Activated CD8-positive, alpha-beta T cell treated with anti-CD3 and anti-CD28 coated beads for 36 hours (primary cell): ENCODE measurements at places on chromosomes 2 and 18. TPM values are rescaled to one million over a fixed set of nuclear protein-coding genes. Genes with fewer than 3 reads are reported as not detected.

Gene ETAA1
- total RNA-seq: 13.5 TPM

Gene PPP1R1C
- not detected for total RNA-seq

Gene EIF2B4
- 30.4 TPM for total RNA-seq

Gene UPP2
- not detected for total RNA-seq

Gene RHOB
- total RNA-seq: 14.2 TPM

Gene CKAP2L
- total RNA-seq: 30.5 TPM

Gene CHRND
- total RNA-seq: not detected

Gene FBXO41
- total RNA-seq: 42.0 TPM

GRCh38 chr2:230864605-230865306 is at the start of gene ITM2C:
Gene ITM2C (plus strand): TSS chr2:230864942. CDS start chr2:230865026, 84 bp downstream.
- peak; percentile 82 for DNase-seq

GRCh38 chr2:232529806-232530547 is 4.0 kb downstream of the CHRND start:
- DNase-seq: no peak

DNA sequence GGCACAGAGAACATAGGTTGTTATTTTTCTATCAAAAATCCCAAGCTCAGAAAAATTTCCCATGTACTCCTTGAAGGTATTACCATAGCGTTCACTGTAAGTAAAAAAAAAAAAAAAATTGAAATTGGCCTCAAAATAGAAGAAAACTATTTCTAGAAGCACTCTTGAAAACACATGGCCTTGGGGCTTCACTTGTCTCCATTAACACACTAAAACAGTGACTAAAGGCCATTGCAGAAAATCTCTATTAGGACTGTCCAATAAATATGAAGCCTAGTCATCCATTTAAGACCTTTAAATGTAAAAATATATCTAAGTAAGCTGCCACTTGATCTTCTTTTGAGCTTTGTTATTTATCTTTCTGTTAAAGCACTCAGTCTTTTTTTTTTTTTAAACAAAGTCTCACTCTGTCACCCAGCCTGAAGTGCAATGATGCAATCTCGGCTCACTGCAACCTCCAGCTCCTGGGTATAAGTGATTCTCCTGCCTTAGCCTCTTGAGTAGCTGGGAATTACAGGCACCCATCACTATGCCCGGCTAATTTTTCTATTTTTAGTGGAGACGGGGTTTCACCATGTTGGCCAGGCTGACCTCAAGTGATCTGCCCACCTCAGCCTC is 35.8 kb downstream of the CCDC68 start:
- DNase-seq: no peak

DNA sequence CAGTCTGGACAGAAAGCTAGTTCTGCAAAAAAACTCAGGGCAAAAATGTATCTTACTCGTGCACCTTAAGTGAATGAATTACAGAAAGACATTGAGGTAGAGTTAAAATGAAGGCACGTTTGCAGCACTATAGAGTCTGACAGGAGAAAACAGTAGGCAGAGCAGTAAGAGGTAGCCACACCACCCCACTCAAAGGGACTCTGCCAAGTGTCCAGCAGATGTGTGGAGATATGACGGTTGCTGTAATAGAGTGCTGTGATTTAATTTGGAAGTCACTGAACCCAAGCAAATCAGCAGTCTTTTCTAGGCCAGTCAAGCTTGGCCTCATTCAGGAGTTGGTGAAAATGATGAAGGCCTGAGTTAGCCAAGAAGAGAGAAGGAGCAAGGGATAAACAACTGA is 464.4 kb downstream of the PTPRM start:
- DNase-seq: no peak

DNA sequence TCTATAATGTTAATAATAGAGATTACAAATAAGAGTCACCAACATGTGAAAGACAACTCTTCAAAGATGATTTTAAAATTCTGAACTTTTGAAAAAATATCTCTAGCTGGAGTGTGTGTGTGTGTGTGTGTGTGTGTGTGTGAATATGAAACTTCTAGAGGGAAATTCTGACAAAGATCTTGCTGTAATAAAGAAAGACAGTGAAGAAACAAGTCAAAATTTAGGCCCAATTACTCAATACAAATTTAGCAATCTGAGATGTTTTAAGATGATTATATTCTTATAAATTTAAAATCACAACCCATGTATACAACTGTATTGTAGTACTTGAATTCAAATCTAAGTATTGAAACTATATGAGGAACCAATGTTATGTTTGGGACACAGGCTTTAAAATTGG is 57.2 kb upstream of the UGP2 start:
- no peak for DNase-seq

GRCh38 chr2:67213677-67214402 is 183.3 kb upstream of the ETAA1 start:
- no peak for DNase-seq

DNA sequence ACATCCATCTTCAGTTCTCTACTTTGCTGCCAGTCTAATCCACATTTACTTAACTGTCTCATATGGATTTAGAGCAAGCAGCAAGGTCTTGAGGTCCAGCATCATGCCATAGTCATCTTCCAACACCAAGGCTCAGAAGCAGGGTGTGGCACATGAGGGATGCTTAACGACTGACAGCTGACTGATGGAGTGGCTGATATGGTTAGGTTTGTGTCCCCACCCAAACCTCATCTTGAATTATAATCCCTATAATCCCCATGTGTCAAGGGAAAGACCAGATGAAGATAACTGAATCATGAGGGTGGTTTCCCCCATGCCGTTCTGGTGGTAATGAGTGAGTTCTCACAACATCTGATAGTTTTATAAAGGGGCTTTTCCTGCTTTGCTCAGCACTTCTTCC is 257.3 kb downstream of the NBAS start:
- no peak for DNase-seq

GRCh38 chr2:17540093-17540812 is at the start of gene VSNL1:
Gene VSNL1 (plus strand): TSS chr2:17540696. CDS start chr2:17592075, 51,379 bp downstream.
- DNase-seq: no peak

- no peak for DNase-seq
Measured at GRCh38 chr2:182456784-182457183, 29.9 kb upstream of the PDE1A start.

DNA sequence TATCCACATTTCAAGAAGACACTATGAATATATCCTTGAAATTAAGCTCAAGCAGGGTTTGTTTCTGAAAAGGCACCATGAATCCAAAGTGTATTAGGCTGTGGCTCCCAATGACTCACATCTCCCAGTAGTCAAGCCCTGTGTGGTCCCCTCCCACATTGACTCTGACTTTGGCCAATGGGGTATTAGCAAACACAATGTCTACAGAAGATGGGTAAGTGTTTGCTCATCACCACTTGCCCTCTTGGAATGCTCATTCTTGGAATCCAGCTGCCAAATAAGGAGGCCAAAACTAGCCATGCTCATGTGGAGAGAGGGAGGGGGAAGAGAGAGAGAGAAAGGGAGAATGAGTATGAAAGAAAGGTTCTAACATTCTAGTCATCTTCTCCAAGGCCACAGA is 490.0 kb downstream of the TXNL1 start:
- peak; percentile 12 for DNase-seq

DNA sequence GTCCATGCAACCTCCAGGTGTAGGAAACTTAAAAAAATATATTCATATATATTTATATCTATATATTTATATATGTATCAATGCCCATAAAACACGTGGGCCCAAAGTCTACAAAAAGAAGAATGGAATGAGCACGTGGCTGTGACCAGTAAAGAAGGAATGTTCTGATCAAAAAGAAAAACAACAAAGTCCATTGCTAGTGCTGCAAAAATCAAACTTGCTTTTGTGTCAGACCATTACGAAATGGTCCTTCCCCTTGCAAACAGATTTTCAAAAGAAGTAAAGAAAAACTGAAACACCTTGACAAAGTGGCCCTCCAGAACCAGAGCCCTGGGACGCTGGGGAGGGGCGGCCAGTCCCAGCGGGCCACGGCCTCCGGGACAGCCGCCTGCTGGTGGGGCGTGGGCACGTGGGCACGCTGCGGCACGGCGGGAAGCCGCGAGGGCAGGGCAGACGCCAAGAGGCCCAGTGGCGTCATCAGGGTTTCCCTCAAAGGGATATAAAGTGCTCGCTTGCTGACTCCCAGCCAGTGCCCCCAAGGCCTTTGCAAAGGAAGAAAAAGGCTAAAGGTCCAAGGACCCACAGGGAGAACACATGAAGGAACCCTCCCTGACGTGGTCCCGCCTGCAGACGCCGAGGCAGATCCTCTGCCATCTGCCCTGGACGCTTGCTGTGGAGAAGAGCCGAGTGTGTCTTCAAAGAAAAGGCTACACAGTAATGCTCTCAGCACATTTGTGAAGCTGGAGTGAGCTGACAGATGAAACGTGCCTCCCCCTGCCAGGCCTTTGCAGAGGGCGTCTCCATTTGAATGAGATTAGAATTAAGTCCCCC is 201.8 kb downstream of the TWIST2 start:
- DNase-seq: no peak

- no peak for DNase-seq
Measured at GRCh38 chr2:42788882-42789281, 3.5 kb downstream of the HAAO start.

DNA sequence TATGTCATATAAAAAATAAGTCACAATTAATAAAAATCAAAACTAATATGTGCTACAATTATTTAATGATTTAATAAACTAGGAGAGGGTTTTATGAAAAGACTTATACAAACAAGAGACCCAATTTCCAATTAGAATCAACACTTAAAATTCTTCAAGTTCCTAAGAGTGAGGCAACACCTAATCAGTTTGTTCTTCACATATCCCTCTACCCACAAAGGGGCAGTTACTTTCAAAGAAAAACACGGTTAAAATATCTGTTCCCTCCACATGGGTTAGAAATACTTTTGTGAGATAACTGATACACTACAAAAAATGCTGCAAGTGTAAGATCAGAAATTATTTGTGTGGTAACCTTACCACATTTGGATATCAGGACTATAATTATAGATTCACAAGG is 357.0 kb downstream of the ERBB4 start:
- no peak for DNase-seq

GRCh38 chr18:48110797-48111196 is 180.3 kb upstream of the SMAD2 start:
- no peak for DNase-seq

DNA sequence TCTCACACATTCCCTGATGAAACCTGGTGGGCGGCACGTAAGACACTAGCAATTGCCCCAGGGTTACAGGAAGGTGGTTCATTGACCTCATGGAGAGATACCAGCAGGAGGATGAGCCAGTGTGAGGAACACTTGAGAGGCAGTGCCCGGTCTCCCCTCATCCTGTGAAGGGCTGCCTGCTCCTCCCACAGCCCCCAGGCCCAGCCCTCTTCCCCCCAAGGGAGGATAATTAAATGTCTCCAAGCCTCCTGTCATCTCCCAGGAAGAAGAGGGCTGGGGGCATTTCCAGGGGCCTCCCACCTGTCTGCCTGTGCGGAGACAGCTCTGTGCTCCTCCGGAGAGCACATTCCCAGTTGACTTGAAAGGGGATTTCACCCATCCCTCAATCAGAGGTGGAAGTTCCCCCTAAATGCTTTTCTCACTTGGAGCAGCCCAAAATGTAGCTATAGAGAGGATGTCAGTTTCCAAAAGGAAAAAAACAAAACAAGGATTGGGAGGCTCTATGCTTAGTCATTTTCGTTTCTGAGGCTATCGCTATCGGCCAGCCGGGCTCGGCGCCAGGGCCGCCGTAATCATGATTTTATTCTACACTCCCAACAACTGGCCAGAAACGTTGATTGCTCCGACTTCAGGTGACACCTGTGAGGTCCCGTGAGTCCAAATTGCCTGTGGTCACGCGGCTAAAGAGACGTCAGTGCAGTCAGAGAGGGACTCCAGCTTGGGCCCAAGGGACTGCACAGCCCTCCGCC is 7.1 kb downstream of the KCNF1 start:
- no peak for DNase-seq

- DNase-seq: no peak
Measured at GRCh38 chr2:173716458-173717052, 248.6 kb downstream of the SP3 start.

DNA sequence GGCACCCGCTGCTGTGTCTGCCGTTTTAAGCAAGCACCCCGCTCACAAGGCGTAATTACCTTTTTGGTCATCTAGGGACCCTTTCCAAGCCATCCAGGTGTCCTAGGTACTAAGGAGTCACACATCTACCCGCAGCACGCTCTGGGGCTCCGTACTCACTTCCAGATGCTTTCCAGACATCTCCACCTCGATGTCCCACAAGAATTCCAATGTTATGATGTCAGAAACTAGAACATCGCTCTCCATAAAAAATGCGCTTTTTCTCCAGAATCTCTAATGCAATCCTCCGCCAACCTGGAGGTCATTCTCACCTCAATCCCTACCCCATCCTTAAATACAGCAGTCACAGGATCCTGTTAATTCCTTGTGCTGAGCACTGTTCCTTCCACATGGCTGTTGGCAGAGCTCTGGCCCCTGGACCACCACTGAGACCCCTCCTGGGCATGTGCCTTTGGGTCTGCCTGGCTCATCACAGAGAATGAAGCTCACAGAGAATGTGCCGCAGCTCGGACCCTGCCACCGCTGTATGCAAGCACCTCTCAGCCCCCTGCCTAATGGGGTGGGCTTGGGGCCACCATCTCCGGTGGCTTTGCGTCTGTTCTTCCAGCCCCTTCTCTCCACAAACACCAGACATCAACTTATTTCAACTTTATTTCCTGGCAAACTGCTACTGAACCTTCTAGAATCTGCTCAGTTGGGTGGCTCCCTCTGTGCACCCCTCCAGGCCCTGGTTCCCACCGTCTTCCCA is 4.6 kb upstream of the PXDN start:
- no peak for DNase-seq

- no peak for DNase-seq
Measured at GRCh38 chr2:140154706-140155105, 1374.5 kb upstream of the NXPH2 start.

GRCh38 chr18:8142932-8143331 is 466.3 kb upstream of the RAB12 start:
- no peak for DNase-seq

DNA sequence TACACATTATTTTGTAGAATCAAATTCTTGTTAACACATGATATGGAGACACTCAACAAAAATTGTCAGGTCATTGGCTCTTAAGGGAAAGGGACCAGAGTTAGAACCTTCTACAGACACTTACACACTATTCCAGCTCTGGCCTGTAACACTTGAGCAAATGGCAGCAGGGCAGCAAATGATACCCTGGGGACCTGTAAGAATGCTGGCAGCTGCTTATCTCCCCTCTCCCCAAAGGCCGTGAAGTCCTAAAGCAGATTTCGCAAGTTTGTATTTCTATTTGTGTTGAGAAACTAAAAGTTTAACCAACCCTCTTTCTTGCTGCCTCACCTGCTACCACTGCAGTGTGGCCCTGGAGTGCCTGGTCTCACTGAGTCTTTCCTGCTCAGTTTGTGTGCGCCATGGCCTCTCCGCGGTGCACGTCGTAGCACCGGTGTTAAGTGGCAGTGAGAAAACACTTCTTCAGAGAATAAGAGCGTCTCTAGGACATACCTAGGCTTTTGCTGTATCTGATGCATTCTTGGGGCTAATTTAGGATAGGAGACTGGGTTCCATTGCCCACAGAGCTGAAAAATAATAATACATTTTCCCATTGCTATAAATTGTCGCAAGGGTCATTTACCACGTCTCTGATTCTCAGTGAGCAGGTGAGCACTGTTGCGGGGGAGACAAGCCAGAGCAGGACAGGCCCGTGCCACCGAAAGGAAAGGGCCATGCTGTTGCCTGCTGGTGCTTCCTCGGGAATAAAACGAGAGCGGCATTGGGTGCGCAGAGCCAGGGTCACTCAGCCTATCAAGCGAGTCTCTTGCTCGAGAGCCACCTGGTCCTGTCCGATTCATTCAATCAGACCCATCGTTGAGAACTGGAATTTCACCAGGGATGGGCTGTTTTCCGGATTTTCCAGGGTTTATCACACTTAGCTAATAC is 204.9 kb downstream of the PTGR3 start:
- DNase-seq: no peak

- no peak for DNase-seq
Measured at GRCh38 chr2:140027320-140027719, 1247.1 kb upstream of the NXPH2 start.
